ENCODE measurements at places on chromosomes 16 and 17.

DNA sequence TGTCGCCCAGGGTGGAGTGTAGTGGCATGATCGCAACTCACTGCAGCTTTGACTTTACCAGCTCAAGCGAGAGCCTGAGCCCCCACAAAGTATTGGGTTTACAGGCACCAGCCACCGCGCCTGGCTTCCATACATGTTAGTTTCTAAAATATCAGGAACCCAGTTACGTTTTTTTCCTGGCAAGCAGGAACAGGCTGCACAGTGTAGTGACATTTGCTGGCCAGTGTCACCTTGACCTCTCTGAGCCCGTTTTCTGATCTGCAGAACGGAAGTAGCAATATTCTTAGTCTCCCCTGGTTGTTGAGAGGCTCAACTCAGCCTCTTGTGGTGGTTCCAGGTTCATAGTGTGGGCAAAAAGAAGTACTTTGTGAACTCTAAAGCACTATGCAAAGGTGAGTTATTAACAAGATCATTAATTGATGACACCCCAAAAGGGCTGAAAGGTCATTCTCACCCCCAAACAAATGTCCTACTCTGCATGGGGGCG is 15.6 kb downstream of the IGF2BP1 start:
- DNase-seq, result no peak

- DNase-seq, result no peak
Observed at GRCh38 chr17:58088624-58089023, 5.4 kb downstream of the DYNLL2 start.

DNA sequence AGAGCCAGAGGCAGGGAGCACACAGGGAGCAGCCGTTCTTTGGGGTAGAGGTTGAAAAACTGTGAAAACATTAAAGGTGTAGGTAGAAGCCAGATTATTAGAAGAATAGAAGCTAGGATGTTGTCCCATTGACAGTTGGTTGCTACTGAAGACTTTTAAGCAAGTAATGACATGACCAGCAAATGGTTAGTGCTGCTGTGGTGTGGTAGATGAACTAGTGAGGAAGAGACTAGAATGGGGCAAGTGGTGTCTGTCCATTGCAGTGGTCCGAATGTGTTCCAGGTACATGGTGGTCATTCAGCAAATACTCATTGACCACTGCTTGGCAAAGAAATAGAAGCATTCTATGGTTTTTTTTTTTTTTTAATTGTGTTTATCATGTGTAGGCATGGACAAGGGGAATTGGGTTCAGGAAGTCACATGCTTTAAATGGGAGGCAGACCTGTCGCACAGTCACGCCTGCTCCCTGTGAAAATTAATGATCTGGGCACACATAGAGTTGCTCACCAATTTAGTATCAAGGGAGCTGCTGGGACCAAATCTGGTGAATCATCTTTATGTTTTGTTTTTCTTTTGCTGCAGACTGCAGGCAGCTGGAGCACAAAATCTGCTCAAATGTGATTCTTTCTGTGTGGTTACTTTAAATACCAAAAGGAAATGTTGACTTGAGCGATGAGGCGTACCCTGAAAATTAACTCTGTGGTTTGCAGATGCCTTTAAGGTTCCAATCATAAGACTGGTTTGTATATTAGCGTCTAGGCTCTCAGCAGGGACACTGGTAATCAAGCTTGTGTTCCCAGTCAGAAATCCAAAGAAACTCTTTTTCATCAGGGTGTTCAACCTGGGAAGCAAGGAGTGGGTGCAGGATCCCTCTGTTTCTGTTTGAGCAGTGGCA is 30.7 kb downstream of the YPEL2 start:
- DNase-seq, result peak; percentile 12

- no peak for DNase-seq
Observed at GRCh38 chr17:41906465-41907184, 12.1 kb downstream of the ACLY start.

DNA sequence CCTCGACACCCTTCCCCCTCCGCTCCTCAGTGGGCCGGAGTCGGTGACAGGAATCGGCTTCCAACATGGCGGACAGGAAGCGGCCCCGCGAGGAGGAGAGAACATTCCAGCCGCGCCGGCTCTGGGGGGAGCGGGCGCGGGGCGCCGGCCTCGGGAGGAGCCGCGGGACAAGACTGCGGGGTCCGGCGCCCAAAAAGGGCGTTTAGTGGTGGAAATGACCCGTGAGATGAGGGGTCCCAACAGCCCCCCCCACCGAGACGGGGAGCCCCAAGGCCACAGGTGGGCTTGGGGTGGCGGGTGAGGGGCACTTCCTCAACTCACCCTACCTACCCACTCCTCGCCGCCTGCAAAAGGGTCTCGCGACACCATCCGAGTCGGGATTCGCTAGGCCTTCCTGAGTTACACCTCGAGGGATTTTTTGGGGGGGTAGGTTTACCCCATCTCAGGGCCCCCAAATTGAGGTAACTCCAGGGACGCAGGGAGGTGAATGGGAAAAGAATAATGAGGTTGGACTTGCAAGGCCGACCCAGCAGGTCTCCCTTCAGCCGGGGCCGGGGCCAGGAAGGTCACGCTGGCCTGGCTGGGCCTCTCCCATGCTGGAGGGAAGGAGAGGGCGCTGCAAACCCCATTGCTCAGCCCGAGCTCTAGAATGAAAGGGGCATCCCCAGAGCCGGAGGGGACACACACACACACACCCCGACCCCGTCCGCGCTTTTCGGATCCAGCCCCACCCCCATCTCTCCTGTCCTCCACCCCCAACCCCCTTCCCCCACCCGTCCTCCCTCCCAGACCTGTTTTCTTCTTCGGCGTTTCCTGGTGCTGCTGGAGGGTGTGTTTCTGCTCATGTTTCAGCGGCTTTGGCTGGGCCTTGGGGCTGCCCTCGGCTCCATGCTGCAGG is 707 bp downstream of the NUFIP2 start:
- peak; percentile 27 for DNase-seq

- no peak for DNase-seq
Observed at GRCh38 chr16:87243478-87243877, 73.7 kb downstream of the C16orf95 start.
